Right cardiac atrium (tissue), 5 donors: ENCODE measurements at places on chromosomes 13 and 19. TPM values are rescaled to one million over a fixed set of nuclear protein-coding genes. Genes with fewer than 3 reads are reported as not detected.

DNA sequence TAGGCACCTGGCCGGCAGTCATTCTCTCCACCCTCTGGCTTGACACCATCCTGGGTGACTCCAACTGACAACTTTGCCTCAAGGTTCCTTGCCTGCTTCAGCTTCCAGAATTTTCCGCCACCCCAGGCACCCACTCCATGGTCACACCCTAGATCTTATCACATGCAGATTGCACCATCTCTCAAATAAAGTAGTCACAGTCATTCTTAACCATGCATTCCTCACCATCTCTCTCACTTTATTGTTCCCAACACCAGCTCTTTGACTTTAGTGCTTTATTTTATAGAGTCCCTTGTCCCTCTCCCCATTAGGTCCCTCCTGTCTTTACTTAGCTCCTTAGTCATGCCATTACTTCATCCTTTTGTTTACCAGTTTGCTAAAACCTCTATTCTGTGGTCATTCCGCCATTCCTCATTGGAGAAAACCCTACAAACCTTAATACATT is 351.7 kb downstream of the SPRY2 start:
- no peak for DNase-seq

GRCh38 chr13:48304143-48304876 is 759 bp downstream of the RB1 start:
- peak; percentile 76 for DNase-seq

DNA sequence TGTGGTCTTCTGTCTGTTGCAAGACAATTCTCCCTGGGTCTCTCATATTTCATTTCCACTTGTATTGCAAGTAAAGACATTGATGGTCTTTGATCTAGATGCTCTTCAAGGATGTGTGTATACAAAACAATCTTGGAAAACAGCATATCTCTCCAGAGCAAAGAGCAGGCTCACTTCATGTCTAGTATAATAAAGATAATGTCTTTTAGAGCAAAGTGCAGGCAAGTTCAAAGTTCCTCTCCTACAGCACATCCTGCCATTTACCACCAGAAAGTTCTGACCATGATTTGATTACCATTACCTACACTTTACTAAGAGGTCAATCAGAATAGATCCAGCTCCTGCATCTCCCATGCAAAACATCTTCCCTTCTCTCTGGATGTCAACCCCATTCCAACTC is 162.8 kb downstream of the DIAPH3 start:
- no peak for DNase-seq

DNA sequence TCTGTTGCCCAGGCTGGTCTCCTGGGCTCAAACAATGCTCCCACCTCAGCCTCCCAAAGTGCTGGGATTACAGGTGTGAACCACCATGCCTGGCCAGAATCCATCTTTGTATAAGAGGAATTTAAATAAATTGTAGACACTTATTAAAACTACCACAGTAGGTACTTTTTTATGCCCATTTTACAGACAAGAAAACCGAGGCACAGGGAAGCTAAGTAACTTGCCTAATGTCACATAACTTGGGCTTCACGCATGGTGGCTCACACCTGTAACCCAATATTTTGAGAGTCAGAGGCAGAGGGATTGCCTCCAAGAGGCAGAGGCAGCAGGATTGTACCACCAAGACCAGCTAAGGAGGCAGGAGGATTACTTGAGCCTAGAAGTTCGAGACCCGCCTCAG is 22.7 kb upstream of the CALM3 start:
- no peak for DNase-seq

- peak; percentile 100 for DNase-seq
These were observed at the start of gene HNRNPL for GRCh38 chr19:38849860-38850435. TSS of gene HNRNPL (minus strand) at chr19:38849986. CDS start at chr19:38849966, 20 bp downstream.

DNA sequence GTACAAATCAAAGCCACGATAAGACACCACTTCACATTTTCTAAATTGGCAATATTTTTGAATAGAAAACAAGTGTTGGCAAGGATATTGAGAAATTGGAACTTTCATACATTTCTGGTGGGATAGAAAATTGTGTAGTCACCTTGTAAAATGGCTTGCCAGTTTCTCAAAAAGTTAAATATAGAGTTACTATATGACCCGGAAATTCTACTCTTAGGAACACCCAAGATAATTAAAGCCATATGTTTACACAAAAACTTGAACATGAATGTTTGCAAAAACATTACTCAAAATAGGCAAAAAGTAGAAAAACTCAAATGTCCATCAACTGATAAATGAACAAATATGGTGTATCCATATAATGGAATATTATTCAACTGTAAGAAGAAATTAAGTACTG is 552.5 kb downstream of the TBC1D4 start:
- DNase-seq = no peak

DNA sequence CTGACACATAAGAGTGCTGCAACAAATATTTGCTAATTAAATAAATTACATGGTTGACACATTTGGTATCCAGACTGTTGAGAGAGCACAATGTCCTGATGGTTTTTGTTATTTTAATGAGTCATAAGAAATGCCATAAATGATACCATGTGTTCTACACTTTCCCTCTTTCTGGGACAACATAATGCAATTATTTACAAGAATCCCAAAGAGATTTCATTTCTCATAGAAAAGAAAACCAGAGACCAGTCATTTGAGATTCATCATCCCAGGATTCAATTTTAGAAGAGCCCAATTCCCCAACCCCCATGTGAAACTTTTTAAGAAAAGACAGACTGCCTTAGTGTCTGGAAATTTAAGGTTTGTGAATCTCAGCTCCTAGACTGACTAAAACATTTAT is 399.6 kb downstream of the DCT start:
- no peak for DNase-seq

GRCh38 chr19:49889038-49889686 is 7.5 kb downstream of the IL4I1 start:
- peak; percentile 61 for DNase-seq

- peak; percentile 76 for DNase-seq
These were observed 16.5 kb upstream of the B3GNT3 start for GRCh38 chr19:17778251-17778967.

GRCh38 chr13:41668130-41668757 is 210.9 kb downstream of the RGCC start:
- DNase-seq = peak; percentile 23

DNA sequence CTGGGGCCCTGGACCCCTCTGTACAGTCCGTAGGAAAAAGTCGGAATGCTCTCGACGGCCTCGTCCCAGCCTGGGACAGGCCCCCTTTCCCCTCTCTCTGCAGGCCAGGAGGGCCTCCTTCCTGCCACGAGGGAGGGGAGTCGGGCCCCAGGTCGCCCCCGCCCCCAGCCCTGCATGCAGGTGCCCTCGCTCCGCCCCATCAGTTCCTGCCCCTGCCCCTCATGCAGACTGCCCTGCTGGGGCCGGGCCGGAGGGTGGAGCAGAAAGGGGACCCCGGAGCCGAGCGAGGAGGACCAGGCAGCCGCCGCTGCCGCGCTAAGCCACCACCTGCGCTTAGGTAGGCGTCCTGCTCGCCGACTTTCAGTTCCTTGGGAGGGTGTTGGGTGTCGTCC is 7.3 kb downstream of the LYL1 start:
- DNase-seq = peak; percentile 32

ELANE gene
- total RNA-seq = 2.6 TPM

LGALS14 gene
- total RNA-seq = not detected

CACNG8 gene
- total RNA-seq = 0.06 TPM

MRI1 gene
- total RNA-seq = 21.2 TPM

ZNF284 gene
- total RNA-seq = 2.7 TPM
